Hippocampal formation (tissue), 2 donors: ENCODE measurements at places on chromosomes 3 and 15.

GRCh38 chr3:159770998-159771397 is 217.6 kb upstream of the IL12A start:
- no peak for DNase-seq

GRCh38 chr3:144073698-144074097 is 102.1 kb downstream of the DIPK2A start:
- DNase-seq, result no peak

GRCh38 chr15:76514282-76514681 is 177.7 kb downstream of the ISL2 start:
- no peak for DNase-seq

- peak; percentile 13 for DNase-seq
Observed at GRCh38 chr3:128226795-128227395, 73.6 kb downstream of the EEFSEC start.

DNA sequence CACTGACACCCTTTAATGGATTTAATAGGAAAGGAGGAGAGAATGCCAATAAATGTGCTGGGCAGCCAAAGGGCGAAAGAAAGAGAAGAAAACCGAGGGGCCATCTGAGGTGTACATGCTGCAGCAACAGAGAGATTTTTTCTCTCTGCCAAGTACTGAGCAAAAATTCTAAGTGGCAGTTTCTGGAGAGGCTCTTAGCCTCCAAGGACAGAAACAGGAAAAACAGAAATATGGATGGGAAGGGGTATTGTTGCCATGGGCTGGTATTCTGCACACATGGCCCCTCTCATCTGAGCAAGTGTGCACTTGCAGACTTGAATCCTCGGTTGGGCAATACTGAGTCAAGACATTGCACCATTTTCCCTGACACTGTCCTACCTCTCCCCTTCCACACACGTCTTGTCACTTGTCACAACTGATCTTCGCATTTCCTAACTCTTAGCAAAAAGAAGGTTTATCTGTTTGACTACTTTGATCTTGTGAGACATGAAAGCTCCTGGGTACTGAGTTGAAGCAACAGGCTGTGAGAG is 73.9 kb downstream of the PRICKLE2 start:
- DNase-seq, result no peak

- DNase-seq, result no peak
Observed at GRCh38 chr3:107579371-107579770, 56.6 kb downstream of the BBX start.

DNA sequence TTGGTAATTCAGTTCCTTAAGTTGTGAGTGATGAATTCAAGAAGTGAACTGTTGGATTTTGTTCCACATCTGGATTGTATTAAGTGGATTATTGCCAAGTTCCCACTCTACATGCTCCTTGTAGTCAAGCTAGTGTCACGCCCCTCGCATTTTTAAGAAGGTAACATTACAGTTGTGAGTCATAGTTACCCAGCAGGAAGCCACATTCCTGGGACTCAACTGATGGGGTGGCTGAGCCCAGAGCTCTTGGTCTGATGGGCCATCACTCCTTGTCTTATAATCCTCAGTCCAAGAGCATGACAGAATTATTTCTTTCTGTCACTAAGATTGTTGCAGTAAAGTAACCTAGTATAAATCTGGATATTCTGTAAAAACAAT is 102.7 kb downstream of the PTPRG start:
- no peak for DNase-seq

DNA sequence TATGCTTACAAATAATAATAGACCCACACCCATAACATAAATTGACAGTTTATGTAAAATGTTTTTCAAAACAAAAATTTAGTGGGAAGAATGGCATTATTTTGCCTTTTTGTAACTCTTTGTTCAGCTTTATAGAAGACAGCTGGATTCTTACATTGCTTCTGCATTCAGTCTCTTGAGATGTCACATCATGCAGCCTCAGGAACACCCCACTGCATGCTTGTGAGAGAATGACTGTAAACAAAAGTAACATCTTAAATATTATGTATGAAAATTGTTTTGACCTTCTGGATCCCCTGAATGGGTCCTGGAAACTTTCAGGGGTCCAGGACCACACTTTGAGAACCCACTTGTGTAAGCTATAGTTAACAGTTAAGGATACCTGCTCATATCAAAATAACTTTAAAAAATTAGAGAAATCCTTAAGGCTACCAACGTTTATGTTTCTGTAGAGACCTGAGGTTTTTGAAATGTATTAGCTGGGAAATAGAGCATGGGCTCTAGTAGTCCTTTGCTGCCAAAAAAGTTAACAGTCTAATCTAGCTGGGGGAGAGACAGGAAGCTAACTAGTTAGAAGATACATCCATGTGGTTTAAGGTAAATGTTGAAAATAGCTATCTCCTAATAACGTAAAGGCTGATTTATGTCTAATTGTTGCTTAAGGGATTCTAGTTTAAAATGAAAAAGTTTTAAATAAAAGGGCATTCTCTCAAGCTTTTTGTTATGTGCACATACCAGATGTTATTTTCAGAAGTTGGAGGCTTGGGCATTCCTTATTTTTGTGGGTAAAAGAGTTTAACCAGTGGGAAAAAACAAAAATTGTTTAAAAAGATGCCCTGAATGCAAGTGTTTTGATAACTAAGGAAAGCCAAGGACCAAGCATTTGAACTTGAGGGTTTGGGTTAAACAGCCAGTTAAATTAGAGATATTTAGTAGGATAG is 3.8 kb downstream of the USP3 start:
- DNase-seq, result no peak

DNA sequence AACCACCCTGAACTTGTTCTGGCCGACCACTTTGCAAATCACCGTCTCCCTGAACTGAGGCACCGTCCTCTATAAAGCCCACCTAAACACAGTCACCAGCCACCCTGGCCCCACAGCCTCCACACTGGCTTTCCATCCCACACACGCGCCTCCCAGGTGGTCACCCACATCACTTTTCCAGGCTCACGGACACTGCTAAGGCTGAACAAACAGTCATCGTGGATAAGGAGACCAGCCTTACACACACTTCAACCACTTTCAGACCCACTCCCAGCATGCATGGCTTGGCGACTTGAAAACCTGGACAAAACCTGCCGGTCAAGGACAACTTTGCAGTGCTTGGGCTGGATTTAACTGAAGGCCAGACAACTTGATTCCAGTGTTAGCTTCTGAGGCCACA is 8.4 kb downstream of the CHSY1 start:
- DNase-seq, result no peak

DNA sequence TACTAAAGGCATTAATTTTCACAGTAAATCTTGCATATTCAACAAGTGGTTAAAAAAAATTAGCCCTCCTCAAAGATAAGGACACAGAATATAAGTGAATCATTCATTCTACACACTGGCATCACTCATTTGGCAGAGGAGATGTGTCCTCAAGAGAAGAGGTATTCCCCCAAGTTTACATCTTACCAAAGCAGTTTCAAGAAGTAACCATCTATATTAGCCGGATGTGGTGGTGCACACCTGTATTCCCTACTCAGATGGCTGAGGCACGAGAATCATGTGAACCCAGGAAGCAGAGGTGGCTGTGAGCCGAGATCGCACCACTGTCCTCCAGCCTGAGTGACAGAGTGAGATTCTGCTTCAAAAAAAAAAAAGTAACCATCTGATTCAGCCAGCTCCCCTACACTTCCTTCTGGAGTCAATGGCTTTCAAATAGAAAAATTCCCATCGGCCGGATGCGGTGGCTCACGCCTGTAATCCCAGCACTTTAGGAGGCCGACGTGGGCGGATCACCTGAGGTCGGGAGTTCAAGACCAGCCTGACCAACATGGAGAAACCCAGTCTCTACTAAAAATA is 15.4 kb downstream of the RAF1 start:
- no peak for DNase-seq

- DNase-seq, result no peak
Observed at GRCh38 chr15:89243046-89243690, 611 bp upstream of the FANCI start.

- no peak for DNase-seq
Observed at GRCh38 chr15:27673766-27674445, 425.2 kb downstream of the OCA2 start.

DNA sequence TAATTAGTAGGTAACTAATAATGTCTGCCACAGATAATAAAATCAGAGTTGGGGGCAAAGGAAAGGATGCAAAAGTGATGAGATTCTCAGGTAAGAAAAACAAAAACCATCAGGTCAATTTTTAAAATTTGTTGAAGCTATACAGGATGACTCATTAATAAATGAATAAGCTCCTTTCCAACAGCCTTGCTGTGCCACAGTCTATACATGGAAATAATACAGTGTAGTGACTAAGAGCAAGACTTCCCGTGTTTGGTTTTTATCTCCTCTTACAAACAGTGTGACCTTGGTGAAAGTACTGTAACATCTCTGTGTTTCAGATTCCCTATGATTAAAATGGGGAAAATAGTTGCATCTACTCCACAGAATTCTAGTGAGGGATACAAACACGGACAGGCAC is 331.6 kb downstream of the PYDC2 start:
- no peak for DNase-seq

DNA sequence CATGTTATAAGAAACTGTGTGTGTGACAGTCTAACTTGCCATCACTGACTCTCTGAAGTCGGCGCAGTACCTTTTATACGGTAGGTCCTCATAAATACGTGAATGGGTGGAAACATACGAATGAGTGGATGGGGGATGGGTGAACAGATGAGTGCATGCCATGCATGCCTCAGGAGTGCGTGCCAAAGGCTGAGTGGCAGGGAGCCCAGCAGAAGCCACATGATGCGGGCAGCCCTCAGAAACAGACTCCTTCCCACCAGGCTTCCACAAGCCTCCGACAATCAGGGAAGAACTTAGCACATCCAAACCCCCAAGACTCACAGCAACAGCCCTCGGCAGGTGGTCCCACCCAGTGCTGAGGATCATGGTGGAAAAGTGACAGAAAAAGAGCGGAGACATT is 16.7 kb downstream of the HCN4 start:
- peak; percentile 7 for DNase-seq

- no peak for DNase-seq
Observed at GRCh38 chr15:99722406-99722805, 10.8 kb downstream of the LYSMD4 start.

GRCh38 chr15:45428491-45428890 is 50.1 kb upstream of the GATM start:
- no peak for DNase-seq

DNA sequence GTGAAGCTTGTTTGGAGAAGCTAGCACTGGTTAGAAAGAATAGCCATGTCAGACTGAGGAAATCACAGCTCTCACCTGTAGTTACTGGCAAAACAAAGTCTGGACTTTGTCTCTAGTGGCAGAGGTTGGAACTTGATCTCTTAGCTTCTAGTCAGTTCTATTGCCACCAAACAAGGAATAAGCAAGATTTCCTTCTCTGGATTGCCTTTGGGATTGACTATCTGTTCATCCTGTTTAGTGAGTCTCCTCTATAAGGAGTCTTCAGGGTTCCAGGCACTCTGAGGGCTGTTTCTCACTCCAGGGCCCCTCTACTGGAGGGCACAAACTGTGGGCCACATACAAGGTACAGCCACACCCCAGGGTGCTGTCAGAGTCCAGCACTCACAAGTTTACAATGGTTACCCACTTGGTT is 426.6 kb upstream of the THBS1 start:
- no peak for DNase-seq

DNA sequence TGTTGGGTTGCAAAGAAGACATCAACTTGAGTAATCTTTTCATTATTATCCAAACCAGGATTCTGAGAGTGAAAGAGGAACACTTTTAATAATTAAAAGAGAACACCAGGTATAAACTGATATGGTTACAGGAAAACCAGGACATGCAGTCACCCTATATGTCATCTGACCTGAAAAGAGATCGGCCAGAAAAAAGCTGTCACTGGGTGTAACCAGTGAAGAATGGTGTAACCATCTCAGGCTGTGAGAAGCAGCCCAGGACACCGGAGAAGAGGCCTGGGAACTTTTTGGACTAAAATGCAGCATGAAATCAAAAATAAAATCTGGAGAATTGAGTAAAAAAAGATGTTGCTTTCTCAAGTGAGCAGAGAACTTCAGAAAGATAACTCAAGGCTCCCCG is 10.1 kb upstream of the CCDC80 start:
- no peak for DNase-seq

GRCh38 chr3:11238060-11238459 is 34.1 kb upstream of the ATG7 start:
- DNase-seq, result no peak

DNA sequence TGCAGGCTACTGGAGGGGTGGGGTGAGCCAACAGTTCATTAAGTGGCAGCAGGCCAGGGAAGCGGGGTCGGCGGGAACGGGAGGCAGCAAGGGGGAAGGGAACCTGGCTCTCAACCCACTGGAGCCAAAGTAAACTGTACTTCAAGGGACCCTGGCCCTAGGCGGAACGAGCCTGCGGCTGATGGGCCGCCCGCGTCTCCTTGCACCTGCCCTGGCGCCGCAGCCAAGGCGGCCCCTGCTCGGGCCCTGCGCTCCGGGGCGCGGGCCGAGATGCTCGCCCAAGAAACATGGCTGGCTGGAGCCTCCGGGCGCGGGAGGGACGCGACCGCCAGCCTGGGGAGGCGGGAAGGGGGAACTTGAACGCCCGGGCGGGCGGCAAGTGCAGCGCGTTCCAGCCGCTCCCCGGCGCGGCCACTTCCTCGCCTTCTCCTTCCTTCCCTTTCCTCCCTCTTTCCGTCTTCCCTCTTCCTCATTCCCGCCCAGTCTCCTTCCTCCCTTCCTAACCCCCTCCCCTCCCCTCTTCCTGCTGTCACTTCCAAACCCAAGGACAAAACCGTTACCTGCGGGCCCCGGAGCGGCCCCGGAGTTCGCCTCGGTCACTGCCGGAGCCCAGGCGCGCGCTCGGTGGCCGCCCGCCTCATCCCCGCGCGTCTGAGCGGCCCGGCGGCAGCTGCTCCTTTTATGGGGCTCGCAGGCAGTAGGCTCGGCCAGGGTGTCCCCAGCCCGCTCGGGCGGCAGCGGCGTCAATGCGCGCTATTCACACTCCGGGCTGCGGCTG is 489.7 kb downstream of the MAGI1 start:
- no peak for DNase-seq

DNA sequence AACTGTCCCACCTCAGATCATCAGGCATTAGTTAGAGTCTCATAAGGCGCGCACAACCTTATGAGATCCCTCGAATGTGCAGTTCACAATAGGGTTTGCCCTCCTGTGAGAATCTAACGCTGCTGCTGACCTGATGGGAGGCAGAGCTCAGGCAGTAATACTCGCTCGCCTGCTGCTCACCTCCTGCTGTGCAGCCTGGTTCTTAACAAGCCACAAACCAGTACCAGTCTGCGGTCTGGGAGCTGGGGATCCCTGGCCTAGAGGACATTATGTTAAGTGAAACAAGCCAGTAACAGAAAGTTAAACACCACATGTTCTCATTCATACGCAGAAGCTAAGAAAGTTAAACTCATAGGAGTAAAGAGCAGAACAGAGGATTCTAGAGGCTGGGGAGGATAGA is 47.0 kb downstream of the MAP3K13 start:
- no peak for DNase-seq

- DNase-seq, result no peak
Observed at GRCh38 chr3:168475704-168476103, 380.0 kb upstream of the GOLIM4 start.
